ENCODE measurements at places on chromosomes 12 and 14.

- DNase-seq = no peak
These were observed 159.2 kb downstream of the PAX9 start for GRCh38 chr14:36820901-36821300.

- DNase-seq = peak; percentile 9
These were observed 21.7 kb upstream of the CATSPERB start for GRCh38 chr14:91753501-91754128.

DNA sequence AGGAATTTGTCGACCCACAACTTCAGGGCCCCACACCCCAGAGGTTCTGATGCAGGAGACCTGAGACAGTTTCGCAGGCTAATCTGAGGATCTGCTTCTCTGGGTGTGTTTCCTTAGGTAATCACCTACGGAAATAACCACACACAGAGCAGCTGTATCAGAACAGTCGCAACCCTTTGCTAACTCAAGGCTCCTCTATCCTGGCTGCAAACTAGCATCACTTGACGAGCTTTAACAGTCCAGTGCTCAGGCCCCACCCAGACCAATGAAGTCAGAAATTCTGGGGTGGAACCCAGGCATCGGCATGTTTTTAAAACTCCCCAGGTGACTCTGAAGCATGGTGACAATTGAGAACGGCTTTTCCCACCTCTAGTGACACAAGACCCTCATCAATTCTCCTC, 20.7 kb downstream of the SLC7A7 start:
- DNase-seq = no peak

DNA sequence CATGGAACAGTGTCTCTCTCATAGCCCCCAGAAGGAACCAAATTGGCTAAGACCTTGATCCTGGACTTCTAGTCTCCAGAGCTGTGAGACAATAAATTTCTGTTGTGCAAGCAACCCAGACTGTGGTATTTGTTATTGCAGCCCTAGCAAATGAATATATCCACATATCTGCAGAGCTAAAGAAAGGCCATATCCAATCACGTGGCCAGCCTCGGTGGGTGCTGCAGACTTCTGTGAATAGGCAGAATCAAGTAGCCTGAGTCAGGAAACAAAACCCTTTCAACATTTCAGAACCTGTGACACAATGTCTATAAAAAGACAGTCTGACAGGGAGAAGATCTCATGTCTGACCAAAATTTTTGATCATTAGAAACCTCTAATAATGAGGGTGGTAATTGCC, 71.0 kb upstream of the CPM start:
- no peak for DNase-seq

GRCh38 chr12:18753481-18754123, 15.7 kb downstream of the CAPZA3 start:
- DNase-seq = peak; percentile 59

All from retina (tissue), 1 donor.